ENCODE measurements at places on chromosomes 4 and X.

DNA sequence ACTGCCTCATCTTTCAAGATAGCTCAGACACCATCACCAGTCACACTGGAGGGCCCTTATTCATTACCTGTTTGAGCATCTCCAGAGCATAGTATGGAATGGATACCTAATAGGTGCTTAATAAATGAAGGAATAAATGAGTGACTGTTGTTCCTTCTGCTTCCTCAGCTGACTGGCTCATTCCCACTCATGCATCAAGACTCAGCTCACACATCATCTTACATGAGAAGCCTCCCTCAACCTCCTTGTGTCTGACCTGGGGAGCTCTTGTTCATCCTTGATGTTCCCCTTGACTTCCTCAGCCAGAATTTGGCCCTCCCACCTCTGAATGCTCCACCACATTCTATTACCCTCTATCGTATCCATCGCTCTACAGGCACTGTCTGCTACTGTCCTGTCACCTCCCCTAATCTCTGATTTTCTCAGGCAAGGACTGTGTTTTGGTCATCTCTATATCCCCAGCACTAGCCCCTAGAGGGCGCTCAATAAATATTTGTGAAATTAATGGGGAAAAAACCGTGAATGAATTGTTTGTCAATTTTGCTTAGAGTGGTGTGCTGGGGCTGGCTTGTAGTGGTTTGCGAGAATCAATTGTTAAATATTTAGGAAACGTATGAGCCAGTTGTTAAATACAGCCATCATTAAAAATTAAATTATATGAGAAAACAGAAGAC, 88.3 kb downstream of the NHSL2 start:
- DNase-seq, result no peak

GRCh38 chrX:115622534-115622933, 61.6 kb downstream of the PLS3 start:
- no peak for DNase-seq

- DNase-seq, result no peak
These were observed 85.1 kb downstream of the CT47B1 start for GRCh38 chrX:120790552-120790951.

GRCh38 chrX:16433021-16433420, 216.9 kb upstream of the S100G start:
- no peak for DNase-seq

DNA sequence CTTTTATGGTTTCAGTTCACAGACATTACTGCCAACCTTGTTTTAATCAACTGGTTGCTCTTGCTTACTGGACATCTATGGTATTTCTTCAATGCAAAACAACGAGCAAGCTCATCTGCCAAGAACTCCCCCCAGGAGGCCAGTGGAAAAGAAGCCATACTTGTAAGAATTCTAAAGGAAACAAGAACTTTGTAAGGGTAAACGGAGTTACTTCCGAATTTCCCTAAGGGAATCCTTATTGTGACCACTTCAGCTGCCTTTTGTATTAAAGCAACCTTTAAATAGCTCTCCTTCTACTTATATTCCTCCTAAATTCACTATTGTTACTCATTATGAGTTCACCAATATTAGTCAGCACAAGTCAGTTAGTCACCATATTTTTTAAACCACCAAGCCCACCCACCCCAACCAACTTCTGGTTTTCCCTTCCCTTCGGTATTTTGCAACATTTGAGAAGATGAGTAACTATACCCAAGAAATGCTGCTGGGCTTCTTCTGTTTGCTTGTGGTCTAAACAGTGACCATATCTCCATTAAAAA, 602.8 kb upstream of the DIPK2B start:
- DNase-seq, result no peak

All from GM12878 (cell line).